NCI-H1417 treated with DMSO at 0.1 percent for 48 hours (cell line): ENCODE measurements at places on chromosomes 2 and 18.

- DNase-seq = no peak
These were observed 68.0 kb downstream of the BOLA3 start for GRCh38 chr2:74079522-74080341.

DNA sequence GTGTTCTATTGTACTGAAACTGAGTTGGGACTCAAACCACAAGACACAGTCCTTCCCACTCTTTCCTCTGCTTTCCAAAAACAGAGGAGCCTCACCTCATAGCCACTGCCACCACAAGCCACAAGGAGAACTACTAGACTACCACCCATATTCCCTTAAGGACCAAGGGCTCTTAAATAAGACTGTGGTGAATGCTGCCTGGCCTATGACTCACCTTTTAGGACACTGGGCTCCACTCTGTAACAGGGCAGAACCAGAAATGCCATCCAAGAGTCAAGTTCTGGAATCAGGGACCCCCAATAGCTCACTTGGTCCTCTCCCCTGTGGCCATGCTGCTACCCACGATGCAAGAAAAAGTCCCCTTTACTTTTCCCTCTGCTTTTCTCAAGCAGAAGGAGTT, 851.4 kb downstream of the BCL11A start:
- no peak for DNase-seq

DNA sequence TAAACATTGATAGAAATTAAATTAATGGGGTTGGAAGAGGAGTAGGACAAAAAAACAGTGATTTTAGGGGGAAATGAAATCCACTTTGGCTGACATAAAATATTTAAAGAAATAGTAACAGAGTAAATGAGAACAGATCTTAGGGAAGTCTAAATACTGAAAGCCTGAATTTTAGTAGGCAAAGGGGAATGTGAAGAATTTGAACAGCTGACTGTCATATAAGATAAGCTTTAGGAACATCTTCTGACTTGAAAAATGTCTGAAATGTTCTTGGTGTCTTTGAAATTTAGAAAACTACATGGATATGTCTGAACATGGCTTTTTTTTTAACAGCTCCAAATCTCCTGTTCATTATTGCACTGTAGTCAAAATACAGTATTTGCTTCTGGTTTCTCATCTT, 150.3 kb downstream of the CALCRL start:
- no peak for DNase-seq

- no peak for DNase-seq
These were observed 10.4 kb downstream of the HOXD8 start for GRCh38 chr2:176139661-176140512.

GRCh38 chr2:110860630-110861029, 128.3 kb downstream of the ACOXL start:
- DNase-seq = no peak

GRCh38 chr2:30565851-30566358, 118.9 kb downstream of the LCLAT1 start:
- no peak for DNase-seq

DNA sequence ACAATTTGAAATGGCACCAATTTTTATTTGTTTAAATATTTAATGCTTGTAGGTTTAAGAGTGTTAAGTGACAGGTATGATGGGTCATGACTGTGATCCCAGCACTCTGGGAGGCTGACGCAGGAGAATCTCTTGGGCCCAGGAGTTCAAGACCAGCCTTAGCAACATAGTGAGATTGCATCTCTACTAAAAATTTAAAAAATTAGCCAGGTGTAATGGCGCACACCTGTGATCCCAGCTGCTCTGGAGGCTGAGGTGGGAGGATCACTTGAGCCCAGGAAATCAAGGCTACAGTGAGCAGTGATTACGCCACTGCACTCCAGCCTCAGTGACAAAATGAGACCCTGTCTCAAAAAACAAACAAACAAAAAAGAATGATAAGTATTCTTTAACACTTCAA, 43.0 kb upstream of the CCDC68 start:
- no peak for DNase-seq

DNA sequence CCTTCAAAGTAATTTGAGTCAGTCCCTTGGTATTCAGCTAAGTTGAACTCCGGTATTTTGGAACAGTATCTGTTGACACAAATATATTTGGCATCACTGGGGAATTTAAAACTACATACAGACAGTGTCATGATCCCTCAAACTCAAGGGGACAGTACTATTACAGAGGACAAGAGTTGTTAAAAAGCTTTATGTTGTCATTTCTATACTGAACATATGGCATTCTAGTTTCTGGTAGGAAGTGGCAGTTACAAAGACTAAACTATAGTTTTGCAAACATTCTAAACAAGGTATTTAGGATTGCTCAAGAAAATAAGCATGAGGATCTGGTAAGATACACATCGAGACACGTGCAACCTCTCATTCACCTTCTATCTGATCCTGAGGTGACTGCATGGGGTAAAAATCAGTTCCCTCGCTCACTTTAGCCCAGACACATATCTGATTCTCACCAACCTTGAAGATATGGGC, 16.6 kb upstream of the CCNYL1 start:
- DNase-seq = no peak

DNA sequence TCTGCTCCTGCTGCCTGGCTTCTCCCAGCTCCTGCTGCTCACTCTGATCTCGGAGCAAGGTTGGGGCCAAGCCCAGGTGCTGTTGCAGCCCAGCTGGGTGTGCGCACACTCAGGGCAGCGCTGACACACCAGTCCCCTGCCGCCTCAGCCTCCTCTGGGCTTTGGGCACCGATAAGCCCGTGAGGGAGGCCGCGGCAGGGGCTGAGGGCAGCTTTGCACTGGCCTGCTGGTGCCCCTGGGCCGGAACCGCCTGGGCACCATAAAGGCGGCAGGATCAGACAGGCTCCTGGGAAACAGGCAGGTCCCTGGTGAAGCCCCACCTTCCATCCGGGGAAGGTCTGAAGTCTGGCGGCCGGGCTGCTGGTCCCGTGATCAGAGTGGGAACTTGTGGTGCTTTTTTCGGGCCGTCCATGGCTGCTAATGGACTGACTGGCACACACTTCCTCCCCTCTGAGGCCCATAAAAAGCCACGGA, 14.1 kb upstream of the EML6 start:
- no peak for DNase-seq

DNA sequence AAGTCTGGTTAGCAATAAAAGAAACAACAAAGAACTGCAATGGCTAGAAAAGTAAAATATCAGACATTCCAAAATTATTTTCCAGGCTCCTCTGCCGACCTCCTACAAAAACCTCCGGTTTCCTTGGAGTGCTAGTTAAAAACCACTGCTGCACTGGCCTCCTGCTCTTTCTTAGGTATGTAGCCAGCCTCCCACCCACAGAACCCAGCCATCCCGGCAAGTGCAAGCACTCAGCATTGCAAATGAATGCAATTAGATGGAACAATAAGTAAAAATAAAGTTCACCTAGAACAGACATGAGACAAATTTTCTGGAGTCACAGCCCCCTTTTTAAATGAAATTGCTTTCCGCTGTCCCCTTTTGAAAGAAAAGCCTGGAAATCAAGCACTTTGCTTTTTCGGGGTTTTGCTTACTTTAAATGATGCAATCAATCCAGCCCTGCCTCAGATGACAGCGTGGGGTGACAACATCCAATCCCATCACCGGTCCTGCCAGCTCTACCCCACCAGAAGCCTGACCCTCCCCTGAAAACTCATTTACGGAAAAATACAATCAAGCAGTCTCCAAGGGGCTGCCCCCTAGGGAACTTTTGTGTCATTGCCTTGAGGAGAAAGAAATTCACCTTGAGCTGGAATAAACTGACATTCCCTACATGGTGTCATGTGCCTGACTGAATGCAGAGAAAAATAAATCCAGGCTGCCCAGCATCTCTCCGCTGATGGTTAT, 199.8 kb downstream of the EPHA4 start:
- no peak for DNase-seq

DNA sequence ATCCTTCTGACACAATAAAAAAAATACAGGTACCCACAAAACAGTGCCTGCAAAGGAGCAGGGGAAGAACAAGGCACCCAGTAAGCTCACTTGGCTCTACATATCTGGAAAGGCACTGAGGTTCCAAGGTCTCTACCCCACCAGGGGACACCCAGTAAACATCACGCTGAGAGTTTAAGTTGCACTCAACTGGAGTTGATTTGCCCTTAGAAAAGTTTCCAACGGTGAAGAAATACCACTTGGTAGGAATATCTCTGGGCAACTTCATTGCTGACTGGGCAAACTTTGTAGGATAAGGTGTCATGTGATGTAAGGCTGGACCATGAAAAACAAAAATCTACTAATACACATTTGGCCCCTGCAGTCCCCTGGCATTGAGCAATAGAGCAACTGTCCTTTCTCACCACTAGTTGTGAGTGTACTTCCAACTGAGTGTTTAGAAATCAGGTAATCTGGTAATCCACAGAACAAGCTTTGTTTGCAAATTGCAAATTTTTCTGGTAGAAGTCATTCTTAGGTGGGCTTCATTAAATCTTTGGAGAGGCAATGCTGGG, 14.2 kb downstream of the ST8SIA3 start:
- no peak for DNase-seq

DNA sequence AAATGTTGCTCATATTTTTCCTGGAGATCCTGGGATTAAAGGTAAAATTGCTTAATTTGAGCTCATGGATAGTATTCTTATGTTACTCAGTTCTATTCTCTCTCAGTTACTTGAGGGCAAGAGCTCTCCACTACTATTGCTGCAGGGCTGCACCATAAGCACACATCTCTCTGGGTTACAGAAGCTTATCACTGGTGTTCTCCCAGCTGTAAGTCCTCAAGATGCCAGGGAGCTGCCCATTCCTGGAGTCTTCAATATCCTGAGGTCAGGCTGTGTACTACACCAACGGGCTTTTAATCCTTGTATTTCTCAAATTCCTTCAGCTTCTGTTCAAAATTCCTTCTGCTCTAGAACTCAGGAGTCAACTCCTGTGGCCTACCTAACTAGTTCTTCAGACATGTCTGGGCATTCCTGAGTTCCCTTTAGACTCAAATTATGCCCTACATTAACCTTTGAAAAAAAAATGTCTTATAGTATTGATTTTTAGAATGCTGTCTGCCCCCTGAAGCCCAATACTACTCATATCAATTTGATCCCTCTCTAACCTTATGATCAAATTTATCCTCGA, 17.7 kb upstream of the COBLL1 start:
- no peak for DNase-seq

- no peak for DNase-seq
These were observed 16.6 kb downstream of the SERTAD2 start for GRCh38 chr2:64637000-64637635.

DNA sequence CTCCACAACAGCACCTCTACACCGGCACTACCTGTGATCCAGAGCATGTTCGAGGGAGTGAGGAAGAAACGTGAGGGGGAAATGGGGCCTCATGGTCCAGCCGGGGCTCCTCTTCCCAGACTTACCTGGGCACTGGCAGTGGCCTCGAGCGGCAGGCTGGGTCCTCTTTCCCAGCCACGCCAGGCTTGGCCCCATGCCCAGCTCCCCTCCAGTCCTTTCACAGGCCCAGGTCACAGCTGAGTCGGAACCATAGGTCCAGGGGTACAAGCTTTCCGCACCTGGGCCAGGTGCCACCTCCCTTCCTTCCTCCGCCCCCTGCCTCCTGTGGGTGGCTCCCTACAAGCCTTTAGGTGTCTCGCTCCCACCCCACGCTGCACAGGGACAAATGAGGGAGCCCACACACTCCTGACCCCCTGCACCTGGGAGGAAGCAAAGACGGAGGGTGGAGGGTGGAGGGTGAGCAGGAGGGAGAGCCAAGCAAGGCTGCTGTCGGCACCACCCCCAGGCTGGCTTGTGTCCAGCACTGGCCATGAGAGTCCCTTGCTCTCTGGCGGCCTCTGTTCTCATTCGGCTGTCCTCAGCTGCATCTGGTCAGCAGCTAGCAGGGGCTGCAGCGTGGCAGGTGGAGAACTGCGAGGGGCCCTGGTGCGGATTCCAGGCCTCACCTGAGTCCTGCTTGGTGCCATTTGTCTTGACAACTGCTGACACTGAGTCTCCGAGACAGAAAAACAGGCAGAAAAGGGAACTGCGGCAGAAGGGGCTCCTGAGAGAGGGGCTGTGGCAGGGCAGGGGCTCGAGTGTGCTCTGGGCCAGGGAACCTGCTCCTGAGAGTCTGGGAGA, 26.8 kb downstream of the ADRA2B start:
- DNase-seq = no peak

DNA sequence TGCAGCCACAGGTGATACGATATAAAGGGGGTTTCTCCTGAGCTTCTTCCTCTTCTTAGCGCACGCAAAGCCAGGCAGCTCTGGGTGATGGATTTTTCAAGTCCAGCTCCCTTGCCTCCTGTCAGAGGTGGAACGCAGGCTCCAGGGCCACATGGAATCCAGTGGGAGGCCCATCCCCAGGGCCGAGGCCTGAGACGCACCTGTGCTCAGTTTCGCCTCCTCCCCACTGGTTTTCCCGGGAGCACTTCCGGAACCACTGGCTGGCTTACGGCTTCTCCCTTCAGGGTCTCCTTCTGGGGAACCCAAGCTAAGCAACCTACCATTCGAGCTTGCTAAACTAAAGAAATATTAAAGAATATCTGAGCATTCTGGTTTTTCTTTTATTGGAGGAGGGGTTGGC, 63.6 kb downstream of the TRAPPC12 start:
- DNase-seq = no peak

DNA sequence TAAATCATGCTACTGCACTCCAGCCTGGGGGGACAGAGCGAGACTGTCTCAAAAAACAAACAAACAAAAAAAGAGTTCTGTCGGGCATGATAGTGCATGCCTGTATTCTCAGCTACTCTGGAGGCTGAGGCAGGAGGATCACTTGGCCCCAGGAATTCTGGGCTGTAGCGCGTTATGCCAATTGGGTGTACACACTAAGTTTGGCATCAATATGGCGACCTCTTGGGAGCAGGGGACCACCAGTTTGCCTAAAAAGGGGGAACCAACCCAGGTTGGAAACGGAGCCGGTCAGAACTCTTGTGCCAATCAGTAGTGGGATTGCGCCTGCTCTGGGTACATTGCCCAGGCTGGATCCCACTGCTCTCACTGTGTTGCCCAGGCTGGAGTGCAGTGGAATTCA, 49.7 kb downstream of the SDC1 start:
- DNase-seq = no peak

DNA sequence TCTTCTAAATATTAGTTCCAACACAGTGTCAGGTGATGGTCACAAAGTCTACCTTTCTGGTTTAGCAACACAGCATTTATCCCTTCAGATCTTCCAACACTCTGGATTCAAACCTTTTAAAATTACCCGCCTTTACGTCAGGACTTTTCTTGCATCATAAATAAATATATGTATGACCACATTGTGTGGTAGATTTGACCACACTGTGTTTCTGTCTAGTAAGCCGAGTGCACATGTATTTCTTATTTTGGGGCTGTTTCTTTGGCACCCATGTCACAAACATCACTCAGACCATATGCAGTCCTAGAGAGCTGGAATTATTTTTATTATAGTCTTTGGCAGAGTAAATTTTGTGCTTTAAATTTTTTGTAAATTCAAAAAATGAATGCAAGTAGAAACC, 172.1 kb downstream of the ANKRD44 start:
- DNase-seq = no peak

- no peak for DNase-seq
These were observed 1.2 kb downstream of the GYPC start for GRCh38 chr2:126657148-126657635.
